ENCODE measurements at places on chromosomes 11 and 22. TPM values are rescaled to one million over a fixed set of nuclear protein-coding genes. Genes with fewer than 3 reads are reported as not detected.

SERHL2 gene
- total RNA-seq = 1.00 TPM

A4GALT gene
- 42.1 TPM for total RNA-seq

GRCh38 chr22:31446208-31446607, 43.4 kb downstream of the EIF4ENIF1 start:
- DNase-seq = no peak

DNA sequence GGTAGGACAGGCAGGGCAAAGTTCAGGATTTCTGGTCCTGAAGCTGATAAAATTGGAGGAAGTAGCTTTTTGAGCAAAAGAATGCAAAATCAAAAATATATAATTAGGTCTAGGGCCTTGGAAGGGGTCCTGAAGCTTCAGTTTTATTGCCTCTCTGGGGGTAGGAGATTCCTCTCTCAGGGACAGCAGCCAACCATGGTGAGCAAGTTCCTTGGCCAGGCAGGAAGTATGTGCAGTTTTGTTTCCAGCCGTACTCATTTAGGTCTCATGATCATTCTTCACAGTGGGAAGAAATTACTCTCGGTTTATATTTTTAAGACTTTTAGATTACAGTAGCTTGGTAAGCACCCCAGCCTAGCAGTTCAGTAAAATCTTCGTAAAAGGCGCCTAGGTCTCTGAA, 2.9 kb upstream of the RAB38 start:
- DNase-seq = no peak

NUP160 gene
- total RNA-seq = 34.2 TPM

KCNK7 gene
- 1.5 TPM for total RNA-seq

DNA sequence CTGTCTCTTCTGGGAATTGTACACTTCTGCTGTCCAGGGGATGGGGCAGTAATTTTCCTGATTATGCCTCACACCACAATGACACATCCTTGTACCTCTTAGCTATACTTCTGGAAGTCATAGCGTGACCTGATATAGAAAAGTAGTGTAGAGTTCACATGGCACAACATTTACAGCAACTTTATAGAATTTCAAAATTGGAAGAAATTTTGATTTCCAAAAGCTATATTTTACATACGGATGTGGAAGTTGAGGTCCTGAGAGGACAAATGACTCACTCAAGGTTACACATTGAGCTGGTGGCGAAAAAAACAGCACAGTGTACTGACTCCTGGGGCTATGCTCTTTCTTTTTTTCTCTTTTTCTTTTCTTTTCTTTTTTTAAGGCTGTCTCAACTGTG, 6.3 kb upstream of the CYP2R1 start:
- DNase-seq = no peak

- no peak for DNase-seq
These were observed 28.5 kb downstream of the CELF1 start for GRCh38 chr11:47524291-47524874.

MS4A4E gene
- total RNA-seq = 3.2 TPM

DNA sequence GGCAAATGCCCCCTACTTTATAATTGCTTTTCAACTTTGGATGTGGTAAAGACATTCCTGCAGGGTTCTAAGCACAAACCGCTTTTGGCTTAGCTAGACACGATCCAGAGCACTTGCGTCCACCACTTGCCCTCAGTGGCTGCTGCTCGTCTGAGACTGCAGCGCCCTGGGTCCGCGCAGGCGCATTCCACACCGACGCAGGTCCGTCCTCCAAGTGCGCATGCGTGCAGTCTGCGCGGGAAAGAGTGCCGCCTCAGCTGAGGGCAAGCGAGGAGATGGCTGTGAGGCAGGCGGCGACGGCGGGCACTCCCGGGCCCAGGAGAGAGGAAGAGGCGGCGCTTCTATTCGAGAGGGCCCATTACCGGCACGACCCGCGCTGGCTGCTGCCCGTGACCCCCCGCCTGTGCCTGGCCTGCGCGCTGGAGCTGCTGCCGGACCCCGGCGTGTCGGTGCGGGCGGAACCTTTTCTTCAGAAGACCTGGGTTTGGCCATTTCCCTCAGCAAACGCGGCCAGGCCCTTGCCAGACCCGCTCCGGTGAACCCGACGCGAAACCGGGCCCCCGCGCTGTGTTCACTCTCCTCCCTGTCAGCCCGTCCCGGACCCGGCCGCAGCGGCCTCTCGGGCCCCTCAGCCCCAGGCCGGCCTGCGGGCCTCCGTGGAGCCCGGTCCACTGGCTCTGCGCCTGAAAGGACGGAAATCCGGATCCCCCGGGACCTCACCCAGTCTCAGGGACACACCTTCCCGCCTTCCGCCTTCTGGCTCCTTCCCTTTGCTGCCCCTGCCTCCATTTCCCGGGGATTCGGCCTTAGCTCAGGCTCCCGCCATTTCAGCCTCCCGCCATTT, at the start of gene MEI1:
Gene MEI1, plus strand, starts transcription at position 240 of the 844 bp plus-strand sequence. Its CDS starts 36 bp downstream, at position 276.
- DNase-seq = peak; percentile 95

DNA sequence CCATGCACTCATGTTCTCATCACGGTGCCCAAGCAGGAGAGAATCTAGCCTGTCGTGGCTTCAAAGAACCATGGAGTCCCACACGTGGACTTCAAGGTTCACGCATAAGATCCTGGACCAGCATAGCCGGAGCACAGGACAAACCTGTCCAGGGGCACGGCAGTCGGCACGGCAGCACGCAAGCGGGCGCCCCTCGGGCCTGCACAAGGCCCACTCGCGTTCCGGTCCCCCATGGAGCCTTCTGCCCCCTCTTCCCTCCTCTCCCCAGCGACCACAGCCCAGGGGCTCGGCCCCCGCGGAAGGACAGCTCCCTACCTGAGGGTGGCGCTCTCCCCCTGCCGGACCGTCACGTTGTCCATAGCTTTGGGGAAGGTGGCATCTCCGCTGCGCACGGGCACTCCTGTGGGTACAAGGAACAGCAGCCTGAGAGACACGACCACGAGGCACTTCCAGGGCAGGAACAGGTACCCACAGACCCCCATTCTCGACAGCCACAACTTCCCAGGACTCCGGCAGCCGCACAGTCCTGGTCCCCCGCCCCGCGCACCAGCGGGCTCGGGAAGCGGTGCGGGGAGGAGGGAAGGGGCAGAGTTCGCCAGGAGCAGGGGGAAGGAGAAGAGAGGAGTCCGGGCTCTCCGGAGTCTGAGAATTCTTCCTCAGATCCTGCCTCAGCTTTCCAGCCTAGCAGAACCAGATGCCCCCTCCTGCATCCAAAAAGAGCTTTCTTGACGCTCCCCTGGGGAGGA, 589.5 kb downstream of the OPCML start:
- DNase-seq = no peak

DNA sequence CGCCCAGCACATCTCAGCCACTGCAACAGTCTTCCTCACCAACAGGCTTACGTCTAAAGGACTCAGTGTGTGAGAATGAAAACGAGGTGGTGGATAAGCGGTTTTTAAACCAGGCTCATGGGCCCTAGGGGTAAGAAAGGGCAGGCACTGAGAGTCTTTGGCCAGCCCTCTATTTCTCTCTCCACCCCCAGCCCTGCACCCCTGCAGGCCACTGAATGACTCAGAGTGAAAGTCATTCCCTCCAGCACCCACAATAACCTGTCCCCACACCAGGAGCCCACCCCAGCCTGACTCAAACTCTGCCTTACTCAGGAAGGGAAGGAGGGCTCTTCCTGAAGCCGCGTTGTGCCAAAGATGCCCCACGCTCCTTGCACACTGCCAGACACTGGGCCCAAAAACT, 72.0 kb downstream of the LARGE1 start:
- no peak for DNase-seq

DNA sequence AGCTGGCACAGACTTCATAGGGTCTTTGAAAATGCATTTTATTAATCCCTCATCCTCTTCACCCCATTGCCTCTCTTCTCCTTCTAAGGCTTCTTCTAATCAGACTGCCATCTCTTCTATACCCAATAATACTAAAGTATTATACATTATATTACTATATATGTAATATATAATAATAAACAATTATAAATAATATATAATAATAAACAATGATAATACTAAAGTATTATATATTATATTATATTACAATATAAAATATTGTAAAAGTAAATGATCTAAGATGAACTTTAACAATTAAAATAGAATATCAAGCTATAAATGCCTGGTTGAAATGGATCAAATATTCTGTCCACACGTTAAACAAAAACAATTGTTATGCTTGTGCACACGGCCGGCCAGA, 13.0 kb downstream of the SCGB2A1 start:
- no peak for DNase-seq

- DNase-seq = no peak
These were observed 118.3 kb downstream of the CD44 start for GRCh38 chr11:35257281-35257680.

PDE2A gene
- 125 TPM for total RNA-seq

GRCh38 chr22:26768952-26769351, 111.6 kb downstream of the MIAT start:
- no peak for DNase-seq

PATE1 gene
- total RNA-seq = not detected

MAPK8IP2 gene
- total RNA-seq = 0.58 TPM

GRCh38 chr11:116955949-116956348, 118.5 kb upstream of the APOA1 start:
- no peak for DNase-seq

- DNase-seq = no peak
These were observed 36.6 kb downstream of the ATG16L2 start for GRCh38 chr11:72850832-72851231.

KIRREL3 gene
- total RNA-seq = 0.13 TPM

DNA sequence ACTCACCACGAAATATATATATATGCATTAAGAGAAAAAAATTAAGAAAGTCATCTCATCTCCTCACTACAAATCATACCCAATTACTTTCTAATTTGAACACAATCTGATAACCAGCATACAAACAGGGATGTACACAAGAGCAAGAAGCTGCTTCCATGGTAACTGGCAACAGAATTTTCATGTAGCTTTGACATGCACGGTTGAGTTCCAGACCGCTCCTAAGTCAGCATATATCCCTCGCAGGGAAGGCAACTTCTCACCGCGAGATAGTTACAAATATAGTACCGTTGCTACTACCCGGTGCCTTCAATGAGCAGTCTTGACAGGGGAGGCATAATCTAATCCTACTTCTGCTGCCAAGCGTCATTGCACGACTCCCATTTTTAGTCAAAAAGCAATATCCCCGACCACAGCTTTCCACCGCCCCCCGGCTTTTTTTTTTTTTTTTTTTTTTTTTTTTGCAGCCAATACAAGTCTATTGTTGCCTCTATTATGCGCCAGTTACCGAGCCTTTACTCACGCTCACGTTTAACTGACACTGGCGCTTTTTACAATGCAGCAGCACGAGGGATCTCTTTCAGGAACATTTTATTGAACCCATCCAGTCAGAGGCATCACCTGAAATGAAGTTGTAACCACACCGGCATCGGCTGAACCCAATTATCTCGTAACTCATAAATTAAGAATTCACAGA, 2.2 kb downstream of the CADM1 start:
- no peak for DNase-seq

DNA sequence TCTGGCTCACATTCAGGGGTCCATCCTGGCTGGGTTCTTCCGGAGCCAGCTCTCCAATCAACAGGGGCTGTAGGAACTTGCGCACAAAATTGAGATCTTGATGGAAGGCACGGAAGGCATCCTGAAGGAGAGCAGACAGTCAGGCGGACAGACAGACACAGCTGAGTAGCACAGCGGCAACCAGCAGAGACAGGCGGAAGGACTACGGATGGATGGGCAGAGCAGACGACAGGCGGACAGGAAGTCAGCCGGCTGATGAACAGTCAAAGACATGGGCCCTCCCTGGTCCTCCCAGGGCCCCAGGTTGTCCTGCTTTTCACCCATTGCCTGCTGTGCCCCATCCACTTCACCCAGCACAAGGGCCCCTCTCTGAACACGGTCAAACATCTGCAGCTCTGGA, 11.3 kb downstream of the FADS3 start:
- DNase-seq = no peak

CDHR5 gene
- 1.1 TPM for total RNA-seq

- no peak for DNase-seq
These were observed 405.3 kb upstream of the CCDC90B start for GRCh38 chr11:83691451-83691950.

- peak; percentile 64 for DNase-seq
These were observed 134.6 kb downstream of the ST3GAL4 start for GRCh38 chr11:126489836-126490660.

DNA sequence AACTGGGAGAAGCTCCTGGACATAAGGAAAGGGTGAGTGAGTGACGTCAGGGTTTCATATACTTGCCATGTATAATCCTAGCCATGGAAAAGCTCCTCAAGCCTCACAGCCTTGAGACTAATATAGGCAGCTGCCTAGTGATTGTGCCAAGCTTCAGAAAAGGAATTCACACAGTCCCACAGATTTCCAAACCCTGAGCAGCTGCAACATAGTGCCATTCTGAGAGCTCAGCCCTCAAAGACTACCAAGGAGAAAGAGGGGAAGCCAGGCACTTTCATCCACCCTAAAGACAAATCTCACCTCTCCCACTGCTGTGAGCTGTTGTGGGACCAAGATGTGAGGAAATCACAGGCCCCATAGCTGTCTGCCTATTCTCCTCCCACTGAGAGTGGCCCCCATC, 707.9 kb upstream of the ANO5 start:
- no peak for DNase-seq

CRYBA4 gene
- total RNA-seq = not detected

DNA sequence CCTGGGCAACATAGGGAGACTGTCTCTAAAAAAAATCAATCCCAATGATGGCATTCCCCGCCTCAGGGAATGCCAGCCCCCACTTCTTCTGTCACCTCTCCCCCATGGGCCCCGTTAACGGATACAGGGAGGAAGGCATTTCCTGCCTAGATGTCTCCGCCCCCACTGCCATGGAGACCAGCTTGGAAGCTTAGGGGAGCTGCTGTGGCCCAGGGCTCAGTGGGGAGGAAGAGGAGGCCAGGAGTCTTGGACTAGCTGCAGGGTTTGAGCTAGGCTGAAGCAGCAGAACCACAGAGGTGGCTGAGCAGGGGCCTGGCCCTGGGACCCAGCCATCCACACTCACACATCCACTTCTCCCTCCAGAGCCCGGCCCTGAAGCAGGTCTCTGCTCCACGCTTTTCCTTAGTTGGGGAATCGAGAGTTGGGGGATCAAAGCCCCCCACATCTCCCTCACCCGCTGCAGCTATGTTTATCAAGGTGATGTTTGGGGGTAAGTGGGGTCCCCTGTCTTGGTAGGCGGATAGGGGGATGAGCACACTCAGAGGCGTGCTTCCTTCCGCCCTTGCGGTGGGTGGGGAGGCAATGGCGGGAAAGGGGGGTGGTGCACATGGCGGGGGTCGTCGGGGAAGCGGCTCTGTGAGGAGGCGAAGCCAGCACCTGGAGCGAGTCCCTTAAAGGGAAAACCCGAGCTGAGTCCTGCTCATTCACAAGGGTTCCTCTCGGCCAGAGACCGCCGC, at the start of gene C22orf15:
Gene C22orf15, plus strand, starts transcription at position 149 of the 737 bp plus-strand sequence. Its CDS starts 317 bp downstream, at position 466.
- no peak for DNase-seq

GRCh38 chr22:38957046-38957770, at the start of gene APOBEC3A:
Gene APOBEC3A (plus strand): TSS chr22:38957609. CDS start chr22:38957692, 83 bp downstream.
- DNase-seq = no peak
